Left ventricle myocardium superior (tissue), 1 donor: ENCODE measurements at places on chromosomes 1 and 21.

DNA sequence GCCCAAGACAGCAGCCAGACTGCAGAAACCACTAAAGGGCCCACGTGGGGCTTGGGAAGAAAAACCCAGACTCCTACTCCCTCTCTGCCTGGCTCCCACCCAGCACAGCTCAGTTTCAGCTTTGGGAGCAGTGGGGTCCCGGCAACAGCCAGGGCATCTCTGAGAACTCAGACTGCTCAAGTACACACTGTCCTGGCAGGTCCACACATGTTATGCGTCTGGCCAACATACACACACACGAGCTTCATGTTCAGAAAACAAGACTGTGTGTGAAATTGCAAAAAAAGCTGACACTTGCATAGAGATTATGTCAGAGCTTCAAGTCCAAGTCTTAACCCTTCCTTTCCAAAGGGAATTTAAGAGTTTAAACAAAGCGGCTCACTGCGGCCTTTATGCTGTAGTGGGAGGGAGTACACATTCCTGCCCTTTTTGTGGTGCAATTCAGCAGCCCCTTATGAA is 136.6 kb upstream of the CD34 start:
- DNase-seq: peak; percentile 89

- DNase-seq: no peak
These were observed 292.8 kb upstream of the RGS18 start for GRCh38 chr1:191865479-191865878.

DNA sequence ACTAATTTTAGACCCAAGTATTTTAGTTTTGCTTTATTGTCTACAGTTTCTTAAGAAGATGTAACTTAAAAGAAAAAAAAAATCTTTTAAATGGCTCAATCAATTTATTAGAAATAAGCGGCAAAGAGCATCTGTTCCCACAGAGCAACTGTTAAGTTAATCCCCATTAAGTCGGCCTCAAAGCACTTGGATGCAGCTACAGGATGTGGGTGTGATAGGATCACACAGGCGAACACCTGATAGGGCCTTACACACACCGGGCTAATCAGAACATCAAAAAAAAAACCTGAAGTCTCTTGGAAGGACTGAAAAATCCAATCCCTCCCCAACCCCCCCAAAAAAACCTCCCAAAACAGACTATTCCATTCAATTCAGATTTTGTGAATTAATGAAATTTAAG is 23.0 kb downstream of the APP start:
- DNase-seq: no peak

DNA sequence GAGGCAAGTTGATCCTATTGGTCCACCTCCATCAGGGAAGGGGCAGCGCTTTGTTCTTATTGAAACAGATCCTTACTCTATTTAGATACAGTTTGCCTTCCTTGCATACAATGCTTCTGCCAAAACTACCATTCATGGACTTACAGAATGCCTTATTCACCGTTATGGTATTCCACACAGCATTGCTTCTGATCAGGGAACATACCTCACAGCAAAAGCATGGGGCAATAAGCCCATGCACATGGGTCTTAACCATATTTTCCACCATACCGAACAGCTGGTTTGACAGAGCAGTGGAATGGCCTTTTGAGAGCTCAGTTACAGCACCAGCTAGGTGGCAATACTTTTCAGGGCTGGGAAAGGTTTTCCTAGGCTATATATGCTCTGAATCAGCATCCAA is 544.8 kb upstream of the ADGRL4 start:
- no peak for DNase-seq

GRCh38 chr1:218694636-218695035 is 349.5 kb downstream of the TGFB2 start:
- no peak for DNase-seq

DNA sequence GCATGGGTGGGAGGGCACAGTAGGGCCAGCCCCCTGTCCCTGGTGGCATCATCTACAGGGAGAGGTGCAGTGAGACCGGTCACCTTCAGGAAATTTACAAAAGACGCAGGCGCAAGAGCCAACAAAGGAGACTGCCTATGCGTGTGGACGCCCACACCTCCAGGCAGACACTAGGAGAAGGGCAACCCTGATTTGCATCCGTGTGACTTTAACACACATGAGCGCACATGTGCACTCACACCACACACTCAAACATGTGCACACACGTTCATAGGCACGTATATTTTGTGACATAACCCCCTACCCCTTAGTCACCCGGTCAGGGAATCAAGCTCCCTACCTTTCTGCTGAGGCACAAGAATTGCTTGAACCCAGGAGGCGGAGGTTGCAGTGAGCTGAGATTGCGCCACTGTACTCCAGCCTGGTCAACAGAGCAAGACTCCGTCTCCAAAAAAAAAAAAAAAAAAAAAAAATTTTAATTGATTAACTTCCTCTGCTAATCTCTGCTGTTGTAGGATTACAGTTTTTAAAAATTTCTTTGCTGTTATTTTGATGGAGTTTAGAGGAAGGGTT is 84.7 kb upstream of the SLC25A33 start:
- DNase-seq: no peak

- DNase-seq: no peak
These were observed 52.1 kb upstream of the LGALS8 start for GRCh38 chr1:236471653-236472052.

GRCh38 chr1:79117376-79117775 is 110.8 kb upstream of the ADGRL4 start:
- DNase-seq: no peak

- no peak for DNase-seq
These were observed 3.3 kb downstream of the METTL13 start for GRCh38 chr1:171784784-171785183.

DNA sequence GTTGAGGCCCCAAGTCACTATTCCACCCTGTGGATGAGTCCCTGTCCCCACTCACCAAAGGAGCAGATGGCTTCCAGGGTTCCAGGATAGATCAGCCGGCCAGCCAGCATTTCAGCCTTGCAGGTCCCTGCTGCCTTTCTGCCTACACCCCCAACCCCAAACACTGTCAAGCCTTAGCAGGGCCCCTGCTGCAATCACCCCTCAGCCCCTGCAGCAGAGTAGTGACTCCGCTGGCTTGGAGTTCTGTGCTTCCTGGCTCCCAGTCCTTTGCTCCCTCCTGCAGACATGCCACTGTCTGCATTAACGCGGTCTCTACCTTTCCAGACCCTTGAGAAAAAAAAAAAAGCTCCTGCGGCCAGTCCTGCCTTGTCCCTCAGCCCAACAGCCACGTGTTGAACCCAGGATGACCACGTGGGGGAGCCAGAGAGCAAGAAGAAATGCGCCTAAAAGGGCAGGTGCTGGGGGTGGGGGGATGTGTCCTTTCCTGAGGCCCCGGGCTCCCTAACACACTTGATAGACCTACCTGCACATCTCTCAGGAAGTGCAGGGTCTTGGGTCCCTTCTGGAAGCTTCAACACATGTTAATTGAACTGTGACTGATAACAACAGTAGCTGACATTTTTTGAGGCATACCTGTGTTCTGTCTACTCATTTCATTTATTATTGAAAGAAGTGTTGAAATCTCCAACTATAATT is 37.4 kb downstream of the RASSF5 start:
- DNase-seq: peak; percentile 80

DNA sequence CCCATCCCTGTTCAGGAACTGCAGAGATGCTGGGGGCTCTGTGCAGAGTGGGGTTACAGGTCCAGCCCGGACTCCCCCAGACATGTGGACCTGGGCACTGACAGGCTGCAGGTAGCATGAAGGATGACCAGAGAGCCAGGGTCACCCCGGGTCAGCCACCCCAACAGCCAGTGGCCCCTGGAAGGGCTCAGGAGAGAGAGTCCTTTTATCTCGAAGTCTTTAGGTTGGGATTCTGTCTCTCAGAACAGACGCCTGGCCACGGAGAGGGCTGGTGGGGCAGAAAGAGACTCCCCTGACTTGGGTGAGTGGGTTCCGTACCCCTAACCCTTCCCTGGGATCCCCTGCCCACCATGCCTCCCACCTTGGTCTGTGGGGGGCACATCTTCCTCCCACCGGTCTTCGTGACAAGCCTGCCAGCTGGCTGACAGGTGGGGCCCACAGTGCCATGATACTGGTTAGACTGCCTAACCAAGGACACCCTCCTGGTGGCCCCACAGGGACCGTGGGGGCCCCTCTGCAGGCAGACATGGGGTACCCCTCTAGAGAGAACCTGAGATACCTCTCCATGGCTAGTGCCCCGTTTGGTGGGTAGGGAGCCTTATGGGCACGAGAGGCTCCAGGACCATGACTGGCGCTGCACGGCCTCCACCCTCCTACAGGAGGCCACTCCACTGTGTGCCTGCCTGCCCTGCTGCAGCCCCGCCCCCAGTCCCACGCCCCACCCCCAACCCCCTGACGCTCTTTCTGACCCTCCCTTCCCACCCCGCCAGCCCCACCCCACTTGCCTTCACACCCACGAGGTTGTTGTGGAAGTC is 24.2 kb downstream of the WNT9A start:
- peak; percentile 17 for DNase-seq

GRCh38 chr21:42174173-42174572 is 44.8 kb upstream of the ABCG1 start:
- no peak for DNase-seq

DNA sequence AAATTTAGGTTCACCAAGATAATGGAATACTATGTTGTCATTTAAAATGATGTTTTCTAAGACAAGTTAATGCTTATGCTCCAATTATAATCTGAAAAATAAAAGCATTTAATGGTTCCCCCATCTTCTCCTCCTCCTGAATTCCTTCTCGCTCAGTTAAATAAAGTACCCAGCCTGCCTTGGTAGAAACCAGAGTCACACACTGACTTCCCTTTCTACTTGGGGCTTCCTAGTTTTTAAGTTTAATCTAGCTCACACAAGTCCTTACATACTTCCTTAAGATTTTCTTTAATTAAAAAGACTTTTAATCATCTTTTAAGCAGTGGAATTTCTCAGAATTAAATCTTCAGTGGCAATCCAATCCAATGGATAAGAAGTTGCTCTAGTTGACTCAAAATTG is 32.9 kb downstream of the CD58 start:
- DNase-seq: no peak

DNA sequence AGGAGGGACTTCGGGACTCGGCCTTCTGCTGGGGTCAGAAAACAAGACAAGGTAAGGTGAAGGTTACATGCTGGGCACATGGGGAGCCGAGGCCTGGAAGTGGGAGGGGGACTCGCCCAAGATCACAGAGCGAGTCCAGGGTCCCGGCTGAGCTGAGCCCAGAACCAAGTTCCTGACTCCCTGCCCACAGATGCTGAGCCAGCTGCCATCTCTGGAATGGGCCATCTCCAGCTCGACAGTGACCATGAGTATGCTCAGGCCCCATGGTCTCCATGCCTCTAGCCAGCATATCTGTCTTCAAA is 26.7 kb upstream of the EDN2 start:
- no peak for DNase-seq

DNA sequence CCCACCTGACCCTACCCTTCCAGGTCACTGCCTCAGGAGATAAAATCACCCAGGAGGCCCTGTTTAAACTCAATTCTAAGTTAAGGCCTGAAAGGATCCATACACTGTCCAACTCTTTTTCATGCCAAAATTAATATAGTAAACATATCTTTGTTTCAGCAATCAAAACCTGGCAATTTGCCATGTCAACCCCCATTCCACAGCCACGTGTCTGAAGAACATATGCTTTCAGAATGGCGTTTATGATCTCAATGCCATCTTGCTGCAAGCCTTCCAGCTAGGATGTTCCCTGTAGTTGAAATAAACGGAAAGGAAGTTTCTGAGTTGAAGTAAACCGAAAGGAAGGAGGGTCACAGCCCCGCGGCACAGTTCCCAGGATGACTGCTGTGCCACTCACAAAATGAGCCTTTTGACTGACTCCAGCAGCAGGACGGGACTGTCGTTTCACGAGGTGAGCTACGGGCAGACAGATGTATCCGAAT is 472.0 kb downstream of the SMYD3 start:
- no peak for DNase-seq

- DNase-seq: peak; percentile 67
These were observed 1.6 kb downstream of the MFAP2 start for GRCh38 chr1:16978567-16979474.

GRCh38 chr1:19517017-19517416 is 31.7 kb upstream of the CAPZB start:
- DNase-seq: no peak

- peak; percentile 95 for DNase-seq
These were observed 780 bp upstream of the RBM15 start for GRCh38 chr1:110338309-110338885.

DNA sequence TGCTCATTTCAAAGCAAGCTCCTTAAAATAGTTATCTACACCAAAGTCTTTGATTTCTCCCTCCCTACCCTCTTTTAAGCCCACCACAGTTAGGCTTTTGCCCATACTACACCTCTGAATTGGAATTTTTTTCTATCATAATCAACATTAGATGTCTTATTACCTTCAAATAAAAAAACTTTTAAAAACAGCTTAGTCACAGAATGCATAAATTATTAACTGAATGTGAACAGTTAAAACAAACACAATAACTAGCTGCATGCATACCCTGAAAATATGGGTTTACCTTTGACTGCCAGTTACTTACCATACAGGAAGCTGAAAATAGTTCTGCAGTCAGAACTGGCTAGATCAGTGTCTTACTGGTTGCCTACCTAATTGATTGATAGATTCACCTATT is 210.9 kb downstream of the TGFB2 start:
- DNase-seq: no peak
